Epithelial cell of prostate (primary cell): ENCODE measurements at places on chromosomes 16 and 17.

GRCh38 chr16:57260294-57260929 lies 15.4 kb downstream of the ARL2BP start:
- DNase-seq, result no peak

GRCh38 chr16:64109241-64109640 lies 1012.6 kb downstream of the CDH11 start:
- DNase-seq, result no peak

- DNase-seq, result no peak
Observed at GRCh38 chr16:83004868-83005652, 378.3 kb downstream of the CDH13 start.

- no peak for DNase-seq
Observed at GRCh38 chr16:5349670-5350517, 252.3 kb upstream of the EEF2KMT start.

DNA sequence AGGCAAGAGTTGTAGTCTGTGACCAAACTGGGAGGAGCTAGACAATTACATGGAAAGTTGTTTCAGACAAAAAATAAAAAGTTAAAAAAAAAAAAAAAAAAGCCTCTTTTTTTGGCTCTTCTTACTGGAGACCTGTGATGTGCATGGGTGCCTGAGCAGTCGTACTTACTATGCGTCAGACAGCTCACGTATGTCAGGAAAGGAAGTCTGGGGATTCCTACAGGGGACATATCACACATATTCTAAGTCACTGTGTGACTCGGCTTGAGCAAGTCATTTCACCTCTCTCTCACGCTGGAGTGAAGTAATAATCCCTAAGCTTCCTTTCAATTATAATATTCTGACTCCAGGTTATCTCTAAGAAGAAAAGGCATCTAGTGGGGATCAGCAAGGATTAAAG lies 6.0 kb downstream of the SLFN14 start:
- no peak for DNase-seq

DNA sequence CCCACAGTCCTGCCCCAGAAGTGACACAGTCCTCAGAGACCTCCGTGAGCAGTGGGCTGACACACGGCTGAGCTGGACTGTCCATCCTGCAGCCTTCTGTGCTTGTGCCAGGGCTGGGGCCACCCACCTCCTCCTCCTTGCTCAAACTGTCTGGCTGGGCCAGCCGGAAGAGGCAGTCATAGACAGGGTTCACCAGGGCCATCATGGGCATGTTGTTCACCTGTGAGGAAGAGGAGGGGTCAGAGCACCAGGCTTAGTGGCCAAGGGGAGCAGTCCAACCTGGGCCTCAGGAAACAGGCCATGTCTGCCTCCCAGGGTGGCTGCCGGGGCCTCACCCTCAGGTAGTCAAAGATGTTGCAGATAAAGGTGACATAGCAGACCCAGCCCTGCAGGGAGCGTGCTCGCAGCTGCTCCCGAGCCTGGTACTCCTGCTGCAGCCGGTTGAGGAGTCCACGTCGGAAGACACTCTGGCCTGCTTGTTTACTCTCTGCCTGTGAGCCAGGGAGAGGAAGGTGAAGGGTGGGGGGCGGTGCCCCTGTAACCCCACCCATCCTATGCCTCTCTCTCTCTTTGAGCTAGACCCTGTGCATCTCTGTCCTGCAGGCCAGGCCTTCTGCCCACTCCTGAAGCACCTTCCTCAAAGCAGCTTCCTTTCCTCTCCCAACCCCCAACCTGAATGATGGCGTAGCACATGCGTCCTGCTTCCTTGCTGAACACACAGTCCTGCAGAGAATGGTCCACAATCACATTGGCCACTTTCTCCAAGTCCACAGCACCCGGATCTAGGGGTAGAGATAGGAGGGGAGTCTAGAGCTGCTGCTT lies 3.4 kb downstream of the MIF4GD start:
- DNase-seq, result no peak

- no peak for DNase-seq
Observed at GRCh38 chr17:67655478-67656148, 62.1 kb upstream of the NOL11 start.

DNA sequence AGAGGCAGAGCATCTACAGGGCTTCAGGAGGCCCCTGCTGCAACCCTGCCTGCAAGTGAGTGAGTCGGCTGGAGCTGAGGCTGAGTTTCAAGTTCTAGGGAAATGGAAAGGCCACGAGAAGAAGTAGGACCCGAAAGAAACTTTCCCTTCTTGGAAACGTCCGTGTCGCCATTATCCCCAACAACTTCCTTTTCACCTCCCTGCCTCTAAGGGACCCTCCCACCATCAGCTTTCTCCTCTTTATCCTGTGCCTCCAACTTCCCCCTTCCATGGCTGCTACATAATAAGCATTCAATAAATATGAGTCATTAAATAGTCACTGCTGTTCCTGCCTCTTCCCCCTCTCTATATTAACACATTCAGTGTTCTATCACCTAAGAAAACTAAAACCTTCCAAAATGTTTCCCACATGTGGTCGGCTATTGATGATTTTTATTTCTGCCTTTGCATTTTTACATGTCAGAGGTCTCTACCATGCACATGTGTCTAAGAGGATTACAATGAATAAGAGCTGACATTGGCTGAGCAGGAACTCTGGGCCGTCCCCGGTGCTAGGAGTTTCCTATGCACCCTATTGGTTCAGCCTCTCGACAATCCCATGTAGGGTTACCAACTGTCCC lies 115.9 kb upstream of the TNRC6C start:
- DNase-seq, result no peak

GRCh38 chr17:29867643-29868181 lies 62.3 kb downstream of the SSH2 start:
- DNase-seq, result no peak

- DNase-seq, result no peak
Observed at GRCh38 chr17:27996202-27997043, 46.1 kb upstream of the NLK start.

DNA sequence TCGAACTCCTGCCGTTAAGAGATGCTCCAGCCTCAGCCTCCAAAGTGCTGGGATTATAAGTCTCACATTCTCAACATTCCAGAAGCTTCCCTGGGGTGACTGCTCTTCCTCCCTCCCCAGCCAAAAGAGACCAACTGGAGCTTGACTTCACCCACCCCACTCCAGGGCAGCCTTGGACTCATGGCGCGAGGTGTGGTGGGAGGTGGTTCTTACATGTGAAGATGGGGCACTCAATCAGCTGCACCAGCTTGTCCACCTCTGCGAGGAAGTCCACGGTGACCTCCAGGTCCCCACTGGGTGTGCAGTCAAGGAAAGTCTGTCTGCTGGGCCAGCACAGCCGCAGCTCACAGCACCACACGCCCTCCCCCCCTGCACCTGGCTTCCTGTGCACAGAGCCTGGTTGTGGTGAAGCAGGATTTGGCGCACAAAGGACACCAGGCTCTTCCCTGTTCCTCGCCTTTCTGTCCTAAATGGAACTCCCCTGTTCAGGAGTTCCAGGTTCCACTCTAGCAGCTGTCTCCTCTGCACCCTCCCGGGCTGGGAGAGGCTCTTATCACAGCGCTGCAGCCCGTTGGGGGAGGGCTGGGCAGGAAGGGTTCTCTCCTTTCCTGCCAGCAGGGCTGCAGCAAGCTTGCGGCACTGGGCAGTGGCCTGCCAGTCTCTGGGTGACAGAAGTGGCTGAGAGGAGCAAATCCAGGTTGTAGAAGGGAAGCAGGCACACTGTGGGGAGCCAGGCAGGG lies 9.6 kb upstream of the MTSS2 start:
- no peak for DNase-seq

DNA sequence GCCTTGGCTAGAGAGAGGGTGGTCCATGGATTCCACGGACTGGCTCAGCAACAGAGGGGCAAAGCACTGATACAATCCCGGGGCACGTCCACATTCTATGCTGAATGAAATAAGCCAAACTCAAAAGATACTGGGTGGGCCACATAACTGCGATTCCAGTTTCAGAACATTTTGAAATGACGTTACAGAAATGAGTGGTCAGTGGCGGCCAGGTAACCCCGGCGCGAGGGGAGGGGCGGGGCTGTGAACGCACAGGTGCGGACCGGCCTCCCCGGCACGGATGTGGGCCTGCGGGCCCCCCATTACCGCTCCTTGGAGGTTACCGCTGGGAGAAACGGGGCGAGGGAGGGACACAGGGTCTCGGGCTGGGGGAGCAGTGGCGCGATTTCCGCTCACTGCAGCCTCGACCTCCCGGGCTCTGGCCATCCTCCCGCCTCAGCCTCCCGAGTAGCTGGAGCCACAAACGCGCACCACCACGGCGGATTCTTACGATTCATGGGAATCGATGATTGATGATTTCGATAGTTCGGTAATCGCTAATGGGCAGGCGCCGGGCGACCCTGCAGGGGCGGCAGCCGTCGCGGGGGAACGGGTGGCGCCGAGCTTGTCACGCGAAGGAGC lies 559 bp downstream of the MVD start:
- no peak for DNase-seq

DNA sequence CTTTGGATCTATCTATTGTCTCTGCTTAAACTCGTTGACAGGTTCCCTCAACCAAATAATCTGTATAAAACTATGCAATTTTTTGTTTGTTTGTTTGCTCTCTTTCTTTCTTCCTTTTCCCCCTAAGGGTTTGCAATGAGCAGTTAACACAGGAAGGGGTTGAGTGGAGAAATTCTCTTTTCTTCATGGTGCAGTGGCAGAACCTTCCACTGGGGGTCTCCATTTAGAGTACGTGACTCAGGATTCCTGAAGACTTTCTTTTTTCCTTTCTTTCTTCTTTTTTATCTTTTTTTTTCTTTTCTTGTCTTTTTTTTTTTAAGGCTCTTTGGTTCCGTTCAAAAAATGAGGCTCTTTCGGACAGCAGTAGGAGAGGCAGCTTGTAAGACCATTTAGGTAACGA lies 19.5 kb upstream of the RBFOX1 start:
- DNase-seq, result no peak

- no peak for DNase-seq
Observed at GRCh38 chr17:4256952-4257351, 6.8 kb downstream of the ANKFY1 start.

- no peak for DNase-seq
Observed at GRCh38 chr17:77839698-77840512, 118.6 kb upstream of the TNRC6C start.

- no peak for DNase-seq
Observed at GRCh38 chr17:17146786-17147406, 59.2 kb downstream of the PLD6 start.

GRCh38 chr17:66812571-66812970 lies 22.3 kb upstream of the CACNG5 start:
- no peak for DNase-seq

GRCh38 chr16:86530251-86531190 lies 20.2 kb downstream of the FOXF1 start:
- no peak for DNase-seq

- no peak for DNase-seq
Observed at GRCh38 chr17:34624767-34625383, 45.5 kb downstream of the TMEM132E start.

- DNase-seq, result no peak
Observed at GRCh38 chr17:27366437-27366836, 72.5 kb downstream of the WSB1 start.

DNA sequence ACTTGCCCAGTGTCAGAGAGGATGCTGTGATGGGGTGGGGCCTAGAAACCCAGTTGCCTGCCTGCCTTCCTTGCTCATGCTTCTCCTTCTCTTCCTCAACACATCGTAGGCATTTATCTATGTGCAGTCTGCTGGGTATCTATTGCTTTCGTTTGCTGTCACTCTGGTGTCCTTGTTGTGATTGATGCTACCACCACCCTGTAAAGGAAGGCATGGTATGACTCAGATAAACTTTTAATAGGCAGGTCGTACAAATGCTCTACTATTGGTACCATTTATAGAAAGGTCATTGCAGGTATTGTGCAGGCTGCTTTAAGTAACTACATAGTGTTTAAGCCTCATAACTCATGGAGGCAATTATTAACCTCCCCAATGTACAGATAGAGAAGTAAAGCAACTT lies 368.9 kb downstream of the UTP18 start:
- DNase-seq, result no peak

- no peak for DNase-seq
Observed at GRCh38 chr17:980406-981291, 1.1 kb upstream of the NXN start.

- DNase-seq, result no peak
Observed at GRCh38 chr16:4949986-4950385, 8.1 kb upstream of the SEC14L5 start.
